ENCODE measurements at places on chromosomes 12 and 14.

GRCh38 chr14:70096866-70097265 is 91.9 kb downstream of the SLC8A3 start:
- DNase-seq, result no peak

DNA sequence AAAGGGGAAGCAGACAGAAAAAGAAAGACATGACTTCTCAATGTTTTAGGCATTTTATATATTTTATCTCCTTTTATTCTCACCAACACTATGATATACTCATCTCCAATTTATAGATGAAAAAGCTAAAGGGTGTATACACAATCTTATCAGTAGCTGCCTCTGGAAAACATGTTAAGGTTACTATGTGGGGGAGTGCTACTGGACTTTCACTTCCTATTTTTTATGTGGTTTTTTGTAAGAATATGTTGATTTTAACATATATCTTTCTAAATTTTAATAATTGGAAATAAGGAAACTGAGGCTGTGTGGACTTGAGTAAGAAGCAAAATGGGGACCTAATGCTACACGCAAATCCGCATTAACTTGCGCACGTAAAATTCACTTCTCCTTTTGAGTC is 99.6 kb upstream of the PDE3A start:
- DNase-seq, result no peak

- DNase-seq, result no peak
These were observed 23.1 kb downstream of the PRIMA1 start for GRCh38 chr14:93765155-93765554.

GRCh38 chr14:67357186-67357968 is 2.2 kb downstream of the ATP6V1D start:
- no peak for DNase-seq

- no peak for DNase-seq
These were observed 2.7 kb upstream of the RPS6KA5 start for GRCh38 chr14:91063119-91063518.

DNA sequence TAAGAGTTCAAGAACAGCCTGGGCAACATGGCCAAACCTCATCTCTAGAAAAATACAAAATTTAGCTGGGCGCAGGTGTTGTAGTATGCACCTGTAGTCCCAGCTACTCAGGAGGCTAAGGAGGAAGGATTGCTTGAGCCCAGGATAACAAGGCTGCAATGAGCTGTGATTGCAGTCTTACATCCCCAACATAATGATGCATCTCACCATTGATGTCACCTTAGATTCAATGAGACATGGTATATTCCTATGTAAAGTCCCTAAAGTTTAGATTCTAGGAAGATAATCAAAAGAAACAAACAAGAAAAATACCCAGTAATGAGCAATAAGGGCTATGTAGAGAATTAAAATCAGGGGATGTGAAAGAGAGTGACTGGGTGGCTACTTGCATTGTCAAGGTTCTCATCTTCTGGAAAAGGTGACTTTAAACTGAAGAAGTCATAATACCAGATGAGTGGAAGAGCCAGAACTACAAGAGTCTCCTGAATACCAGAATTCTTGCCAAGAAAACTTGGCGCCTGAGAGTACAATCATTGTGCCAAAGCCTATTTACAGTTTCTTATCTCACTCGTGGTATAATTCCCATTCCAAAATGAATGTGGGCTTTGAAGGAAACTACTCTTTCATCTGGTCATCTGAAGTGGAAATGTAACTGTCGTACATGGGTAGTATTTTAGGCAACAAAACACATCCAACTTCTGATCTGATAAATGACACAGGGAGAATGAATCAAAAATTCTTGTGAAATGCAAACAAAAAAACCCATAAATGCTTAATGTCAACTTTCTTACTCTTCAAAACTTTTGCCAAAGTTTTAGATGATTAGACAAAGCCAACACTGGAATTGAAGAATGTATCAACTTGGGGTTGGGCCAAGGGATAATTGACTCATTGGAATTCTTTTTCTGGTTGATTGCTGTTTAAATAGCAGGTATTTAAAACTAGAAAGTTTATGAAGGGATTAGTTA is 81.1 kb upstream of the ST8SIA1 start:
- DNase-seq, result no peak

- DNase-seq, result no peak
These were observed 1.9 kb downstream of the BMP4 start for GRCh38 chr14:53954551-53955228.

GRCh38 chr12:58969237-58969636 is 48.9 kb upstream of the LRIG3 start:
- no peak for DNase-seq

- DNase-seq, result no peak
These were observed 1069.0 kb downstream of the VRK1 start for GRCh38 chr14:97866195-97866594.

GRCh38 chr12:22048351-22049041 is 2.5 kb downstream of the CMAS start:
- no peak for DNase-seq

- no peak for DNase-seq
These were observed 495 bp upstream of the KRT3 start for GRCh38 chr12:52796429-52796794.

- no peak for DNase-seq
These were observed 19.7 kb downstream of the SYCP3 start for GRCh38 chr12:101719566-101719965.

DNA sequence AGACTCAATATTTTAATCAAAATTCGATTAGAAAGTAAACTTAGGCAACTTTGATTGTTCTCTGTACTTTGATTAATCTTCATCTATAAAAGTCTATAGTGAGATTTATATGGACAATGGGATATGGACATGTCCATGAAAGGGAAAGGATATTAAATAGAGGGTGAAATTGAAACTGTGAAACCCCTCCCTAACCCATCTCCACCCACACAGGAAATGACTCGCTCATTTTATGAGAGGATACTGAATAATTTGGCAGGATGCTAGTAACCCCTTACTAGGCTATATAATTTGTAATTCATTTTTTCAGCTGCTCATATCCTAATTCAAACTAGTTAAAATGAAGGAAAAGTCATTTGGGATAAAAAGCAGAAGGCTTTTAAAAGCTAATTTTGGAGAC is 328.0 kb upstream of the ATP2B1 start:
- DNase-seq, result no peak

DNA sequence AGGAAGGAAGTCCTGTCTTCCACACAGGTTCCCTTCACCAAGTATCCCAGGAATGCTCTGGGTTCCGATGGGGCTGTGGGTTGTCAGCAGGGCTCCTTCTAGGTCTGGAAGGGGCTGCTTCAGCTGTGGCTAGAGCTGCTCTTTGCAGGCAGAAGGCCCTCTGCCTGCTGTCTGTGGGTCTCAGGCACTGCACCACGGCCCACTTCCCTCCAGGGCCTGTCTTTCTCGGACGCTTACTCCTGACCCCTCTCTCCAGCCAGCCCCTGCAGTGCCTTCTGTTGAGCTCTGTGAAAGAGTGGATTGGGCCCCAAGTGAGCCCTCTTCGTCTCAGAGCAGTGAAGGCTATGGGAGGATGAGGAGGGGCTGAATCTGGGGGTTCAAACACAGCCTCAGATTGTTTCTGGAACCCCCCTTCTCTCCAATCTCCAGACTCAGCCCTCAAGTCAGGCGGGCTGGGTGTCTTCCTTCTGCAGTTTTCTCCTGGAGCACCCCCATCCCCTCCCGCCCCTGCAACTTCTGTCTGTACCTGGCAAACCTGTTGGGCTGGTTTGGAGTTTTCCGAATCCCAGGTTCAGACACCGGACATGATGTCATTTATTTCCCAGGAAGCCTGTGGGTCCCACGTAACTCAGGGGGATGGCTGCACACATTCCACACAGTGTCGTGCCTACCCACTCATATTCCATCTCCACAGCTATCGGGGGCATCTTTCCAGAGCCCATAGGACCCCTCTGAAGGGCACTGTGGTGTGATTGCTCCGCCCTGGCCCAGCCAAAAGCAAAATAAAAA is 24.9 kb upstream of the SPPL3 start:
- no peak for DNase-seq

DNA sequence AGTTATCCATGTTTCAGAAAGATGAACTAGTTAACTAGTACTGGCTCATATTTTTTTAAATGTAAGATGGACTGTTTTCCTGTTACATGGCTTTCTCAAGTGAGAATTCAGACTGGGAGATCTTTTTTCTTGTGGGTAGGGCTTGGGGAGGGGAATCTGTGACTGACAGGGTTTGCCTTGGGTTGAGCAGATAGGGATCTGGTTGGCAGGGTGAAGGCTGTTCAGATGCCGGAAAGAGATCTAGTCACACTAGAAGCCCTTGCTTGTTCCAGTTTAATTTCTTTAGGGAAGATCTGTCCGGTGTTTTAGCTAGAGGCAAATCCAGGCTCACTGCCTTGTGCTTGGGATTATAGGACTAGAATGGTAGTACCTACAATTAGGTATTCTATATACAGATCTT is 63.2 kb downstream of the FBXO33 start:
- no peak for DNase-seq

GRCh38 chr12:122126713-122127597 is 47.1 kb downstream of the IL31 start:
- no peak for DNase-seq
